GM23248 (cell line): ENCODE measurements at places on chromosomes 16 and 17. TPM values are rescaled to one million over a fixed set of nuclear protein-coding genes. Genes with fewer than 3 reads are reported as not detected.

TEKT5 gene
- total RNA-seq = not detected in 2 replicates

KRTAP17-1 gene
- not detected in 2 replicates for total RNA-seq

PITPNM3 gene
- total RNA-seq = 12.8 and 13.7 TPM in 2 replicates

CCL3 gene
- total RNA-seq = not detected in 2 replicates

KRTAP3-1 gene
- not detected in 2 replicates for total RNA-seq

CHRNE gene
- total RNA-seq = 0.13 and 0.86 TPM in 2 replicates

KRTAP1-1 gene
- 1.6 and 4.2 TPM in 2 replicates for total RNA-seq

SOX15 gene
- 3.9 TPM in 1 of 2 replicates, not detected in the other for total RNA-seq

SNX11 gene
- 10.5 and 14.7 TPM in 2 replicates for total RNA-seq

HAP1 gene
- total RNA-seq = not detected in 2 replicates

SRCIN1 gene
- total RNA-seq = not detected in 2 replicates

CDH15 gene
- not detected in 2 replicates for total RNA-seq

JPH3 gene
- not detected in 2 replicates for total RNA-seq

TAF15 gene
- 27.5 and 39.3 TPM in 2 replicates for total RNA-seq

KRT33A gene
- not detected in 2 replicates for total RNA-seq

ENPP7 gene
- total RNA-seq = not detected in 2 replicates

ZSCAN10 gene
- total RNA-seq = not detected in 2 replicates

TP53TG3B gene
- not detected in 2 replicates for total RNA-seq

SMIM36 gene
- total RNA-seq = not detected in 2 replicates
